M059J (cell line): ENCODE measurements at places on chromosomes 5 and 9. TPM values are rescaled to one million over a fixed set of nuclear protein-coding genes. Genes with fewer than 3 reads are reported as not detected.

TAF11L5 gene
- not detected in 2 replicates for total RNA-seq

MEF2C gene
- 7.6 and 7.7 TPM in 2 replicates for total RNA-seq

C5orf58 gene
- not detected in 2 replicates for total RNA-seq

SH3PXD2B gene
- total RNA-seq: 8.5 and 15.7 TPM in 2 replicates

DNAJC18 gene
- total RNA-seq: 12.1 and 16.0 TPM in 2 replicates
